Activated CD4-positive, alpha-beta T cell treated with anti-CD3 and anti-CD28 coated beads, Interleukin-2, amount 50 U/mL, for 24 hours (primary cell): ENCODE measurements at places on chromosomes 11 and 22.

DNA sequence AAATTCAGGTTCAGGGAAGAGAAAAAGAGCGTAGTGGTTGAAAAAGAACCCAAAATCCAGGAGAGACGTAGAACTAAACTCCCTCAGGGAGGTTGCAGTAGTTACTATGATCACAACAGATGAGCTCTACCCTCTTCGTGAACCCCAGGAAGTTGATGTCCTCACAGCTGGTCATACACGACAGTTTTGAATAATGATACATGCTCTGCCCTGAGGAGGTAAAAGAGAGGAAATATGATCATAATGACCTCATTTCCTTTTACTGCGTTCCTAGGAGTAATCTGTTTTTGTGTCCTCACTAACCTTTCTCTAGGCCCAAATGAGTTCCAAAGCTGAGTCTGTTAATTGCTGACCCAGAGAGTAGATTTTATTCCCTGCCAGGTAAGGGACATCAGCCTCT lies 1.3 kb downstream of the PATE2 start:
- no peak for DNase-seq

GRCh38 chr11:113674397-113674685 lies 31.8 kb downstream of the TMPRSS5 start:
- DNase-seq: no peak

DNA sequence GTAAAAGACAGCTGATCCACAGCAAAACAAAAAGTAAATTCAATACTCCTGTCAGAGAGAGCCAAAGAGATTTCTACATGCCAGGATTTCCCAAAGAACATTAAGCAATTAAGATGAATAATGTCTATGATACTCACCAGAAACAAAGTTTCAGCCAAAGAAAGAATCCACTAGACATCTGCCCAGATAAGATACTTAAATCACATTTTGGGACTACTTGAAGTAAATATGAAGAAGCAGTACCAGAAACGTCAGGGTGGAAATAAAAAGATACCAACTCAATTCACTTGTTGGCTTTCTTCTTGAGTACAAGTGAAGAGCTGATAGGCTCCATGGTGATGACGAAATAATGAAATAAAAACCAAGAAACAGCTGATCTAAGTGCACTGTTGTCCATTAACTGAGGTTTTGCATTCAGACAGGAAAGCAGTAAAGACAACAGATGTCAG lies 31.6 kb upstream of the ARHGAP32 start:
- DNase-seq: no peak

DNA sequence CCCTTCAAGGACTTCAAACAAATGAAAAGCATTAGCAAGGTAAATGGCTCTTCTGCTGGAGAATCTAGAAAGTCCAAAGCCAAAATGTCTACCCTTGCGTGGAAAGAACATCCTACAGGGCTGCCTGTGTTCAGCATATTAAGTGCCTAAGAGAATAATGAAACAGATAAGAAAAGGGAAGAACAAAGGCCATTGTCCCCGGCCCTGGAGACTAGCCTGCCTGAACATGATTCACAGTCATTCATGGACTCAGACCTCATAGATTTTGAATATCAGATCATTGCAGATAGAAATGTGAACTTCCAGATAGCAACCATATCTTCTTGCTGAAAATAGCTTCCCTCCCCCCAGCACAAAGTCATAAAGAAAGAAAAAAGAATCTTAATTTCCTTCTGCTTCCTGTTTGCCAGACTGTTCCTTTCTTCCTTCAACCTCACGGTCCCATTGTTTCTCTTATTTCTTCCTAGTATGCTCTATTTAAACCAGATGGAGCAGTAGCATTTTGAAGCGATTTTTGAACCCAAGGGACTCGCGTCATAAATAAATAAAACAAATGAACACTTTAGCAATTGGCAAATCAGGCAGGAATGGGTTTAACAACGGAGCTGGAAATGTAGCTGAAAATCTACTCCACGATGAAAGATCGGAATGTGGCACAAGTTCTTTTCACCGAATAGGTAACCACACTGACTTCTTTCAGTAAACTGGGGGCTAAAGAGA lies 408.2 kb upstream of the CCDC90B start:
- no peak for DNase-seq

GRCh38 chr22:23831261-23831660 lies 7.5 kb downstream of the DERL3 start:
- no peak for DNase-seq

- no peak for DNase-seq
Observed at GRCh38 chr11:3037040-3037944, 19.9 kb downstream of the CARS1 start.

DNA sequence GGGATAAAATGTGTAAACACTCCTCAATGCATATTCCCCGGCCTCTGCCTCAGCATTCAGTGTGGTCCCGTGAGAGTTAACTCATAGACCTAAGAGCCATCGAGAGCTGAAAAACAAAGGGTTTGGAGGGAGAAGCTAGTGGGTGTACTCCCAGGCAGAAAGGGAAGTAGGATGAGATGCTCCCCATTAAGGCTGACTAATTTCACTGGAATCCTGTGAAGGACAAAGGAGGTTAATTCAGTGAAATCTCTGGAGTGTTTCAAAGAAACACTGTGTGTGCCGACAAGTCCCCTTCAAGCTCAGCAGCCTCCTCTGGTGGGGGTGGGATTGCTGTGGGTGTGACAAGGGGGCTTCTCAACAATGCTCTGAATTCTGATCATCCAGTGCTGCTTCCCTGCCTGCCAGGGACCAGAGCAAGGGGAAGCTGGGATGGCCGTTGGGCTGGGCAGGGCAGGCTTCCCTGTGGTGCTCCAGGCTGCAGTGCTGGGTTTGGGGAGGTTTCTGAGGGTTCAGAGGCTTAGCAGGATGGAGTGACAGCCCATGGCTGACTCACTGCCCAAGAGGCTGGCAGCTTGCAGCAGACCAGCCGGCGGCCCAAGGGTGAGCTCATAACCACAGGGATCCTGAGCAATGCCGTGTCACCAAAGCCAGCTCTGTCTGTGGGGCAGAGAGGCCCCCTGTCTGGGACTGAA lies 61.4 kb upstream of the BMAL1 start:
- no peak for DNase-seq

DNA sequence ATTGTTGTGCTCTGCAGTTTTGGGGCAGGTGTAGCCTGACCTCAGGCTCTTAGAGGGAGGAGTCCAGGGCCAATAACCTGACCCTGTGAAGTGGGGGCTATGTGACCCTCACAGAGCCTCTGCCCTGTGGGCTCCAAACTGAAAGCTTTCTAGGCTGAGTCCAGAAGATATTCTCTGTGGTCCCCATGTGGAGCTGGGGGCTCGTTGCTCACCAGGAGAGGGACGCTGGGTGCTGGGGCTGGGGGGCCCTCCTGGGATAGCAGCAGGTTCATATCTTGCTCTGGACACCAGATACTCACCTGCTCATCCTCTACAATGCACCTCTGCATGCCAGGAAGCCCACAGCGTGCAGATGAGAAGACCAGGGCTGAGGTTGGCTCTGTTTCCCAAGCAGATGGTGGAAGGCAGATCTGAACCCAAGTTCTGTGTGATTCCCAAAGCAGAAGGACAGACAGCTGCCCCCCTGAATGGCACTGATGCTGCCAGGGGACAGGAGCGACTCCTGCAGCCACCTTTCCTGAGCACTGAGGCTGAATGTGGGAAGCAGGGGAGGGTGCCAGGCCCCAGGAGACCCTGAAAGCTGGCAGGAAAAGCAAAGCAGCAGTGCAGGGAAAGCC lies 1022.0 kb downstream of the TBC1D22A start:
- no peak for DNase-seq

- DNase-seq: no peak
Observed at GRCh38 chr11:100647861-100648260, 39.2 kb upstream of the ARHGAP42 start.

DNA sequence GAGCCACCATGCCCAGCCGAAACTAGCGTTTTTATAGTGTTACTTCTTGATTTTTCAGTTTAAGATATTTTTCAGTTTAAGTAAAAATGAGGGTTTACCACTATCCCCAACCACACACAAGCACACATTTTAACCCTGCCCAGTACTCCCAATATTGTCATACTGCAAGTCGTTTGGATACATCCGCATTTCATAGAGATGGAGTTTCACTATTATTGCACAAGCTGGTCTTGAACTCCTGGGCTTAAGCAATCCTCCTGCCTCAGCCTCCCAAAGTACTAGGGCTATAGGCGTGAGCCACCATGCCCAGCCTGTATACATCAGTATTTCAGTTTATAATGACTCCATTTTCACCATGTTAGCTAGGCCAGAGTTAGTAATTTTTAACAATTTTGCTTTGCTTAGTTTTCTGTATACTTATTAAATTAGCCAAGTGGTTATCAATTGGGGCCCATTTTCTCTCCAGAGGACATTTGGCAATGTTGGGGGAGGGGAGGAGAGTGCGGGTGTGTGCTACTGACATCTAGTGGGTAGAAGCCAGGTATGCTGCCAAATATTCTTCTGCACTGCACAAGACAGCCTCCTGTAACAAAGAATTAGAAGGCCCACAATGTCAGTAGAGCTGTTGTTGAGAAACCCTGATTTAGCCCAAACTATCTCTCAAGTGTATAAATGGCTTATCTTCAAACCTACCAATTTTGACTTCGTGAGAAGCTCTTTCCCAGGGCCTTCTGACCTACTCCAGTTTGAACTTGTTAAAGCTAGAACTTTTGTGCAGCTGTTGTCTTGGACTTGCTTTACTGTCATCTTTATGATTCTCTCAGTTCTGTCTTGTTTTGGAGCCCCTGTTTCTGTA lies 7.3 kb downstream of the USP47 start:
- DNase-seq: no peak

DNA sequence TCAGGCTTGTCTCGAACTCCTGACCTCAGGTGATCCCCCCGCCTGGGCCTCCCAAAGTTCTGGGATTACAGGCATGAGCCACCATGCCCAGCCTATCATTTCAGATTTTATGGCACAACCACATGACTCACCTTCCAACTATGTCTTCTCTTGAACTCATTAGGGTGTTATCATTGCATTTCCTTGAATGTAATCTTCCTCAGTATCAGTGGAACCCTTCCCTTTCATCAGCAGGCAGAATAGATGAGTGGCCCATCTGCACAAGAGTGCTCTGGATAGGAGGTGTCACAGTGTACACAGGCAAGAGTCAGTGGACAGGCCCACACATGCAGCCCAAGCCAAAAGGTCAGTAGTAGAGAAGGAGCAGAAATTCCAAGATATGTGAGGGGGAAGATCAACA lies 29.1 kb upstream of the AQP11 start:
- DNase-seq: no peak

GRCh38 chr22:50481440-50482106 lies at the start of gene ADM2:
ADM2 (plus strand) TSS chr22:50481543; CDS start chr22:50481848, 305 bp downstream.
- peak; percentile 30 for DNase-seq

GRCh38 chr22:36879775-36880174 lies 19.0 kb downstream of the NCF4 start:
- DNase-seq: no peak

DNA sequence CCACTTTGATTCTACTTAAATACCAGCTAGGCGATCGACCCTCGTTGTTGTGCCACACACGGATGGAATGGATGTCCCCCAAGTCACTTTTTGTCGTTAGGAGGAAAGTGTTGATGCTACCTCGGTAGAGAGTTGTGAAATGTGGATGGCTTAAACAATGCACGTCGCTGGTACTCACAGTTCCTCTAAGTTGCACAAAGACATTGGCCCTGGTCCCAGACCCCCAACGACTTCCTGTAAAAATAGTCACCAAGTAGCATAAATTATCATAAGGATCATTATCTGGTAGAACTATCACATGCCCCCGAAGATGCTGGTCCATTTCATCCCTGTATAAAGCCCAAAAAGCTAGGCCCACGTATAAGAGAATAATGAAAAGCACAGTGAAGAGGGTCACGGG lies 3.8 kb downstream of the PKDREJ start:
- DNase-seq: no peak

- no peak for DNase-seq
Observed at GRCh38 chr11:129948926-129949466, 53.6 kb upstream of the NFRKB start.

GRCh38 chr11:70826541-70827335 lies 425.6 kb downstream of the SHANK2 start:
- no peak for DNase-seq

- no peak for DNase-seq
Observed at GRCh38 chr11:133982151-133982550, 25.4 kb upstream of the IGSF9B start.

GRCh38 chr11:58573451-58574104 lies 2.1 kb downstream of the LPXN start:
- peak; percentile 11 for DNase-seq

GRCh38 chr22:22552630-22553029 lies 6.4 kb downstream of the PRAME start:
- DNase-seq: no peak

GRCh38 chr22:37744589-37744988 lies 47.7 kb downstream of the TRIOBP start:
- no peak for DNase-seq

DNA sequence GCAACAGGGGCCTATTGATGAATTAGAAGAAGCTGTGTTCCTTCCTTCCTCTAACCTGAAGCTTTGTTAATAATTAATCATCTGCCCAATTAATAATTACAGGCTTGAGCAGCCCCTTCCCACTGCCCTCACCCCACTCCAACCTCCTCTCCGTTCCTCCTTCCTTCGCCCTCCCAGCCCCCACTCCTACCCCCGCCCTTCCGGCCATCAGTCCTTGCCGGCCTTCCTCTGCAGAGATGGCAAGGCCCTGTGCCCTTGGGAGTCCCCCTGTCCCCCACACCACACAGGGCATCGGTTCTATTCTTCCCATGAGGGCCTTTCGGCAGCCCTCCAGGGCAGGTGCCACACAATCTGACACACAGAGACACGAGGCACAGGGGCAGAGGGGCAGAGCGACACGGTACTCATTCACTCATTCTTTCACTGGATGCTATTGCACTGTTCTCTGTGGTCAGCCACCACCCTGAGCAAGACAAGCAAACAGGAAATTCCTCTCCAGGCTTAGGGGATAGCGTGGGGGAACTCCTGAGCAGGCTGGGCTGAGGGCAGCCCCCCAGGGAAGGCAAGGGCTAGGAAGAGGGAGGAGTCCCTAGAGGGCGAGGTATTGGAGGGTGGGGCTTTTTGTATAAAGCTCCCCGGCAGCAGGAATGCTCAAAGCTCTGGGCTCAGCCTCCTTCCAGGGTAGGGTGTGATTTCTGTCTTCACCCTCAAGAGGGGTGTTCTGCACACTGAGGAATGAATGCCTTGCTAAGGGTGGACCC lies 14.7 kb downstream of the MGAT3 start:
- no peak for DNase-seq

GRCh38 chr11:45110562-45110961 lies 35.9 kb upstream of the PRDM11 start:
- DNase-seq: peak; percentile 55

GRCh38 chr11:116065191-116065895 lies 561.1 kb upstream of the CADM1 start:
- no peak for DNase-seq
